NCI-H2029 treated with DMSO at 0.1 percent for 48 hours (cell line): ENCODE measurements at places on chromosomes 2 and 18.

- DNase-seq: no peak
Measured at GRCh38 chr2:68569604-68570003, 73.8 kb upstream of the PROKR1 start.

DNA sequence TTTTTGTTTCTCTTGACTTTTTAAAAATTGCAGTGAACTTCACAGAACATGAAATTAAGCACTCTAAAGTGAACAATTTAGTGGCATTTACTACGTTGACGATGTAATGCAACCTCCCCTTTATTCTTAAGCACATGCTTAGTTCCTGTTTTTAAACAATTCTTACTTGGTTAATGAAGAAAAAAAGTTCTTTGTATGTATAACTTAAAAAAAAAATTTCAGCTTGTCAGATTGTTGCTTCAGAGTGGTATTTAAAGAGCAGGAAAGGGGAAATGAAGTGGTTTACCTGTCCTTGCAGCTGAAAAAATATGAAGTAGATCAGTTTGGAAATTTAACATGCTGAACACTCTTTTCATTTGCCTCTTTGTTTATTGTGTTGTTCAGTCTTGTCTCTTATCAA lies 95.7 kb upstream of the RASGRP3 start:
- no peak for DNase-seq

- no peak for DNase-seq
Measured at GRCh38 chr2:58620093-58620492, 379.0 kb upstream of the FANCL start.

DNA sequence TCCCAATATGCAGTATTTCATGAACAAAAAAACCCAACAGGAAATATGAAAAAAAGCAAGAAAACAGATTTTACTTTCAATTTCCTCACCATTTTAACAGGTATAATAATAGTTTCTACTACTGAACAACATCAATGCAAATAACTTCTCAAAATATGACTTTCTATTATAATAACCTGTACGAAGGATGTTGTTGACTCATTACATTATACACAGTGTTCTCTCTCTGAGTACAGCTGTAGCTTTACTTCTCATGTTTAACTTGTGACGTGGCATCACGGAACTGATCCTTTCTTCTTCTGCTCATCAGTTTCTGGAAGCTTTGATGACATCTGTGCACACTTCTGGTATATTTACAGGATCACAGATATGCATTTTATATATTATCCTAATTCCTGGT lies 40.0 kb downstream of the FAM228A start:
- no peak for DNase-seq

- DNase-seq: no peak
Measured at GRCh38 chr2:696999-697627, 19.9 kb upstream of the TMEM18 start.
